RKO (cell line): ENCODE measurements at places on chromosomes 2 and 18.

- no peak for DNase-seq
Observed at GRCh38 chr18:57748770-57749603, 54.1 kb downstream of the ATP8B1 start.

GRCh38 chr18:62009521-62009920 is 116.7 kb upstream of the RNF152 start:
- DNase-seq = no peak

DNA sequence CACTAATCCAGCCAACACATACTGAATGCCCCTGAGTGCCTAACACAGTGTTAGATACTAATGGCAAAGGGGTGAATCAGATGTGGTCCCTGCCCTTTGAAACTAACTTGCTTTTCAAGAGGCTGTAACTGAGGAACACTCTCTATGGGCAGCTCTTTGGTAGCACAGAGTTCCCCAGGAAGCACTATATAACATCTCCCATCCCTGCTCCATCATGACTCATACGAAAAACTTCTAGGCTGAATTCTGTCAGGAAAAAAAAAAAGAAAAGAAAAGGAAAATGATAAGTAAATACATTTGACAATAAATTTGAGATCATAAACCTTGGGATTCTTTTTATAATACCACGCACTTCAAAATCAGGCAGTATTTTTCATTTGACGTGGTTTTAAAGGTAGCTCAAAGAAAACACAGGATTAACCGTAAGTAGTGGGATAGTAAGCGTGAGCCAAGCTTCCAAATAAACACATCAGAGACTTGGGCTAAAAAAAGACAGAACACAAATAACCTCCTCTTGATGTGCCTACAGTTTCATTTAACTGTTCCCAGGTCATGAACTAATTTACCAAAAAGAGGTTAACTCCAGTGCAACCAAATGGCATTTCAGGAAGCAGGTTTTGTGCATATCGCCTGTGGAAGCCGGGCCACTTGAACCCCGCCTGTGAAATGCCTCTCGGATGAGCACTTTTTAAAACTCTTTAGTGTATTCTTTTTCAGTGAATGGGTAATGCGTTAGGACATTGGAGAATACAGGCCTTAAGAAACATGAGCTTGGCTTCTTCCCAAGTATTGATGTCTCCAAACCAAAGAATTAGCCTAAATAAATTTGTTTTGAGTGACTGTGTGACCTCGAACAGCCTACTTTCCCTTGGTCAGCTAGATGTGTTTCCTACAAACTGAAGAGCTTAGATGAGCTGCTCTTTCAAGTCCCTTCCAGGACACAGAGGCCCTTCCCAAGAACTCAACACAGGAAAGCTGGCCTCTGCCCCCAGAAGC is 42.0 kb downstream of the RDH14 start:
- no peak for DNase-seq

DNA sequence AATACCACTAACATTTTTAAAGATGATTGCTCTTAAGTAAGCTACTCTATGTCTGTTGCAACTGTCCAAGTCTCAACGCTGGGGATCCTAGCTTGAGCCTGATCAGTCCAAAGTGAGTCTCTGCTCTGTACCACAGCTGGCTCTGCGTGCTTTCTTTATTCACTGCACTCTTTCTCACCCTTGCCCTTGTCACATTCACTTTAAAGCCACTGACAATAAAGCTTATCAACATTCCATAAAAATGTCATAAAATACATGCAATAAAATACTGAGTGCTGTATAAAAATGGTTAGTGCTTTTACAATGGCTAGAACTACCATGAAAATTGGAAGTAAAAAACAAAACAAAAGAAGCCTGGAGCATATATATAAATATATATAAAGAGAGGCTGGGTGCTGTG is 45.5 kb upstream of the LRRTM4 start:
- DNase-seq = no peak

DNA sequence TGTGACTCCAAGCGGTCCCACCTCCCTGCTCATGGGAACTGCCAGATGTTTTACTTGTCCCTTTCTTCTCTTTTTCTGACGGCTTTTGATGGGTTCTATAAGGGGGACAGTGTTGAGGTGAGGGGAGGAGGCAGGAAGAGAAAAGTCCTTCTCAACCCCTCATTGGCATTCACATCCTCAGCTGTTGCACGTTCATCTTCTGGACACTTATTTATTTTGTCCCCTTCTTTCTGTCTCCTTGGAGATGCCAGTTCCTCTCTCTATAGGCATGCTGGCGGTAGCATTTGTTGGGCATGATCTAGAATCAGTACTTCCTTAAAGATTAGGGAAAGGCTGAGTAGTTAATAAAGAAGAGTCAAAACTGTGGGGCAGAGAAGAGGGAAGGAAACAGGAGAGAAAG is 99.0 kb upstream of the KLHL14 start:
- no peak for DNase-seq

GRCh38 chr2:28083476-28083875 is 192.9 kb downstream of the BABAM2 start:
- DNase-seq = no peak

DNA sequence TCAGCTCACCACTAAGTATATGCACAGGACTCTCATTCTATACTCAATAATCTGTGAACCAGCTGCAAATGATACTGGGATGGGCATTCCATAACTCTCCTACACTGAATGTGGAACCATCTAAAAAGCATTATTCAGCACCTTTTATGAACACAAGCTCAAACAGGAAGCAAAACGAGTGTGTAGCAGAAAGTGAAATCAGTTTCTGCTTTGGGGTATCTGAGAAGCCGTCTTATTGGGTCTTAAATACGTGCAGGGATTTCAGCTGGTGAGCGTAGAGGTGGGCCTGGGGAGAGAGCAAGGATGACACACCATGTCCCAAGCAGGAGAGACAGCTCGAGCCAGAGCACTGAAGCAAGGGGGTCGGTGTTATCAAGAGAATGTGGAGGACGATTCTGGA is 120.0 kb upstream of the TTN start:
- DNase-seq = no peak

GRCh38 chr2:31979018-31979417 is 31.8 kb downstream of the MEMO1 start:
- no peak for DNase-seq
